ENCODE measurements at places on chromosomes 1 and 21. TPM values are rescaled to one million over a fixed set of nuclear protein-coding genes. Genes with fewer than 3 reads are reported as not detected.

Gene STUM
- 0.13 TPM for polyA plus RNA-seq

Gene DNALI1
- polyA plus RNA-seq: 0.09 TPM

Gene FCRLB
- 2.2 TPM for polyA plus RNA-seq

Gene EFNA4
- polyA plus RNA-seq: 3.0 TPM

Gene NHLH1
- not detected for polyA plus RNA-seq

DNA sequence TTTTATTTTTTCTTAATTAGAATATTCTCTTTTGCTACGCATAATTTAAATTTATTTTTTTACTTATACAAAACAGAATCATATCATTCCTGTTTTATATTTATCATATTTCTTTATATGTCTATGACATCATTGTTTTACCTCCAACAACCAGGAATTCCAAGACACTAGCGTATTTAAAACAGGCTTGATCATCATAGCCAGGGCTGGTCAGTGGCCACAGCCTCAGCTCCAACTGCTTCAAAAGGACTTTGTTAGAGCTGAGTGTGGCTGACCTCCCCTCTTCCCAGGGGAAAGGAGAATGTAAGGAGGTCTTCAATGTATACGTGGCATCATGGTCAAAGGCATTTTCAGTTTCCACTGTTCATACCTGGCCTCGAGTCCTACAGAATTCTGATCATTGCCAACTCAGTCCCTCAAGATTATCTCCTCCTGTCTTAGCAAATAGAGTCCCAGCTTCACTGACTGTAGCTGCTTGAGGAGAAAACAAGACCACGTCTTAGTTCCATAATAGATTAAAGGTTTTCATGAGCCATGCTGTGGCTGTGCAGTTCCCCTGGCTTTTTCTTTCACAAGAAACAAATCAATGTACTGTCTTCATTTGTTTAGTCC, 444.0 kb downstream of the PTPRC start:
- DNase-seq: no peak

DNA sequence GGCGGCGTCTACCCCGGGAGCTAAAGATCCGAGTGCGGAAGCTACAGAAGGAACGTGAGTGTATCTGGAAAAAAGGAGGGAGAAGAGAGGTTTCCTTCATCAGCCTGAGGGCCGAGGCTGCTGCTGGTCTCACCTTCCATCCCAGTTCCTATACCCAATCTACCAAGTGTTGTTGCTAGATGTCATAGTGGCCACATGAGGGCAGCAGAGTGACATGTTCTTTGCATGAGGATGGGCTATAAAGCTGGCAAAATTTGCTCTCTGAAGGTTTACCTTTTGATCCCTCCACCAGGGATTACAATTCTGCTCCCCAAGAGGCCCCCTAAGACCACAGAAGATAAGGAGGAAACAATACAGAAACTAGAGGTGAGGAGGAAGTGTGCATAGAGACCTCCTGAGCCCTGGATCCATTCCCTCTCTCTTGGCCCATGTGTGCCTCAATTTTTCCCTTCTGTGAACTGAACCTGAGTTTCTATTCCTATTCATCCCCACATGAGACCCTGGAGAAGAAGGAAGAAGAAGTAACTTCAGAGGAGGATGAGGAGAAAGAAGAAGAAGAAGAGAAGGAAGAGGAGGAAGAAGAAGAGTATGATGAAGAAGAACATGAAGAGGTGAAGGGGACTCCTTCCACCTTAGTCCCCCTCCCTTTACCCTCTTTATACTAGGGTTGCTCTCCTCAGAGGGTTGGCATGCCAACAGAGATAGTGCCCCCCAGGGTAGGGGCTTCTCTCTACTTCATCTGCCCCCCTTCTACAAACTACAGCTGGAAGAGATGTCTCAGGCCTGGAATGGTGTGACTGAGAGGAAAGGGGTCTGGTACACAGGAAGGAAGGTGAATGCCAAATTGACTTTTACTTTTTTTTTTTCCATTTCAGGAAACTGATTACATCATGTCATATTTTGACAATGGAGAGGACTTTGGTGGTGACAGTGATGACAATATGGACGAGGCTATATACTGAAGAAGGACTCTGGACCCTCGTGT, 13.3 kb downstream of the POLR3GL start:
- peak; percentile 53 for DNase-seq

DNA sequence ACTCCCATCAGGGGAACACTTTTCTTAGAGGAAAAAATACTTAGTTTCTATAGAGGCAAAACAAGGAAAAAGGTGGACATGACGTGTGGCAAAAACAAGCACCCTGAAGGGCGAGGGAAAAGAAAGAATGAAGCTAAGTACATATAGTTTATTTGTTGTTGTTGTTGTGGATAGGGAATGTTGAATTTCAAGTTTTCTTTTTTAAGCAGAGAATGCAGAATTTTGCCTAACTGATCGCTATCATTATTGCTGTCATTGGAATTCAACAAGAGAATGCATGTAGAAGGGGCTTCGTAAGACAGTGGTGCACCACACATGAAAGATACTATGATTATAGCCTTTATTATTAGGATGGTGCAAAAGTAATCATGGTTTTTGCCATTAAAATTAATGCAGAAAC, 144.0 kb downstream of the LMO4 start:
- DNase-seq: no peak

DNA sequence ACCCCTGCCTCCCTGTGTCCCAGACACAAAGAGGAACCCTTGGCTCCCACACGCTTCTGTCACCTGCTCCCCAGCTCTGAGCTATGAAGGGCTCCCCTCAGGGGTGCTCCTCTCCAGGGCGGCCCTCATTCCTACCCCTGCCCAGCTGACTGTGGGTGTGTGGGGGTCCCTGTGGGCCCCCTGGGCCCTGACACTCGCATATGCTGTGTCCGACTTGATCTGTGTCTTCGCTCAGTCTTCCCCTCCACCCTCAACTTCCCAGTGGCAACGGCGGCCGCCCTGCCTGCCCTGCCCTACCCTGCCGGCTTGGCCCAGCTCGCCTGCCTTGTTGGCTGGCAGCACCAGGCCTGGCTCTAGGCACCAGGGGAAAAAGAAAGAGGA, 1.2 kb downstream of the KCNQ4 start:
- DNase-seq: no peak

- DNase-seq: no peak
Observed at GRCh38 chr21:33642896-33643657, 776 bp downstream of the ITSN1 start.

GRCh38 chr1:166164995-166165660, 1.7 kb downstream of the FAM78B start:
- DNase-seq: no peak

- DNase-seq: no peak
Observed at GRCh38 chr1:91730801-91731732, 154.9 kb downstream of the TGFBR3 start.

GRCh38 chr1:47230692-47231300, 1.2 kb downstream of the TAL1 start:
- no peak for DNase-seq

- no peak for DNase-seq
Observed at GRCh38 chr1:33275706-33276572, 19.6 kb downstream of the ZNF362 start.

- DNase-seq: no peak
Observed at GRCh38 chr1:173297798-173298391, 90.8 kb upstream of the TNFSF4 start.

DNA sequence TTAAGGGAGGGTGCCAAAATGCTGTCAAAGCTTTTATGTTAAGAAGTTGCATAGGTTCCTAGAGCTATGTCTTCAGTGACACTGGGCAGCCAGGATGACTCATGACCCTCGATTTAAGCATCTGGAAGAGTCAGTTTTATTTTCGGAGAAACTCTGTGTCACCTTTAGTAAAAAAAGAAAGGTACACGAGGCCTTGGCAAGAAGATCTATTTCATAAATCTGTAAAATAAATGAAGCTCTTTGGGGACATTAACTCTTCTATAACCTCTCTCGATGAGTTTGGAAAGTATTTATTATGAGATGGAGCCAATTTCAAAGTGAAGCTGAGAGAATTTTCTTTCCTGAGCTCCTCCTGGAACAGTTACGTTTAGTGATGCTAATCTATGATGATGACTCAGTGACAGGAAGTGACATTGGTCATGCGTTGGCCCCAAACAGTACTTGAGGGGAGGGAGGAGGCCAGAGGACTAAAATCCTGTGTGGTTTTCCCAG, 156.5 kb downstream of the HLX start:
- DNase-seq: no peak

DNA sequence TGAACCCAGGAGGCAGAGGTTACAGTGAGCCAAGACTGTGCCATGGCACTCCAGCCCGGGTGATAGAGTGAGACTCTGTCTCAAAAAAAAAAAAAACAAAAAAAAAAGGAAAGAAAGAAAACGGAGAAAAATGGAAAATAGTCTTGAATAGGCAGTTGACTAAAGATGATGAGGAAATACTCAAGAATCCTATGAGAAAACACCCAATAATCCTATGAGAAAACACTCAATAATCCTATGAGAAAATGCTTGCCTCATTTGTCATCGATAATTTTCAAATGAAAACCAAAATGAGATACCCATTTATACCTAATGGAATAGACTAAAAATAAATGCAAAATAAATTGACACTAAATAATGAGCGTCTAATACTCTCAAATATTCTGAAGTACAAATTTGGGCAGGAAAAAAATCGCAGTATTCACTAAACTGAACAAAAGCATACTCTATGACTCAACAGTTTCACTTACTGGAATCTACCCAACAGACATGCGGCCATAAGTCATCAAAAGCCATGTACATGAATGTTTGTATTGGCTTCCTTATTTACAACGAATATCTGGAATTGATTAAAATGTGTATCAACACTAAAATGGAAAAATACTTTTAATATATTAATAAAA, 733.9 kb upstream of the CHRM3 start:
- no peak for DNase-seq

DNA sequence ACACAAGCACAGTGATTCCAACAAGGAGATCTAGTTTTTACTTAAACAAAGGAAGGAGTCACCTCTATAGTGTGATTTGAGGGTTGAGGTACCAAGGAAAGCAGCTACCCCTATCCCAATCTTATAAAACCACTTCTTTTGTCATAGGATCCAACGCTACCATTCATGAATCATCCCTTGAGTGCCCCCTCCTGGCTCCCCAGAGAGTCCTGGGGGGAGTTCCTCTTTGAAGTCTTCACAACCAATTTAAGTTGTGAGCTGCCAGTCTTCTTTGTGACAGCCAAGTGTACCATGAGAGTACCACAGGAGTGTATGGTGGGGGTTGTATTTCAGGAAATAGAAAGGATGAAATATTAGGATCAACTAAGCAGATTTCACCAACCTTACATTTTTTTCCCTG, 39.1 kb upstream of the NHLH2 start:
- no peak for DNase-seq

DNA sequence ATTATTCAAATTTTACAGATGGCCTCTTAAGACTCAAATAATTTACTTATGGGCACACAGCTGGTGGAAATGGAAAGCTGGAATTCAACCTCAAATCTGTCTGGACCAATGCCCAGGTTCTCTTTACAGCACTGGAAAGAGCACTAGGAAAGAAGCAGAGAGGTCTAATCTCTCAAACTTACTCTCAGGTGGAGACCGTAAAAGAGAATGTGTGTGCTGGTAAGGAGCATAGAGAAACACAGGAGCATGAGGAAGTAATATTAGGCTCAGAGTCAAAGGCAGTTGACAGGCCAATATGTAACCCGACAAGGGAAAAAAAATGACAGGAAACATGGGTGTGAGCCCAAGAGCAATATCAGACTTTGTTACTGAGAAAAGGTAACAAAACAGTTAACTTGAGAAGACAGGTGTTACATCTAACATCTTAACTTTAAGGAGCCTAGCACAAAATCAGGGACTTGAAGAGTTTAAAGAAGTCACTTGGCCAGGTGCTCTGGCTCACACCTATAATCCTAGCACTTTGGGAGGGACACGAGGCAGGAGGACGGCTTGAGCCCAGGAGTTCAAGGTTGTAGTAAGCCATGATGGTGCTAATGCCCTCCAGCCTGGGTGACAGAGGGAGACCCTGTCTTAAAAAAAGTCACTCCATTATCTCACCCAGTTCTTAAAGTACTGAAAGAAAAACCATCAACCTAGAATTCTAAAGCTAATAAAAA, 20.7 kb downstream of the PPP1R15B start:
- no peak for DNase-seq

GRCh38 chr1:48730164-48730910, 46.4 kb downstream of the BEND5 start:
- no peak for DNase-seq

DNA sequence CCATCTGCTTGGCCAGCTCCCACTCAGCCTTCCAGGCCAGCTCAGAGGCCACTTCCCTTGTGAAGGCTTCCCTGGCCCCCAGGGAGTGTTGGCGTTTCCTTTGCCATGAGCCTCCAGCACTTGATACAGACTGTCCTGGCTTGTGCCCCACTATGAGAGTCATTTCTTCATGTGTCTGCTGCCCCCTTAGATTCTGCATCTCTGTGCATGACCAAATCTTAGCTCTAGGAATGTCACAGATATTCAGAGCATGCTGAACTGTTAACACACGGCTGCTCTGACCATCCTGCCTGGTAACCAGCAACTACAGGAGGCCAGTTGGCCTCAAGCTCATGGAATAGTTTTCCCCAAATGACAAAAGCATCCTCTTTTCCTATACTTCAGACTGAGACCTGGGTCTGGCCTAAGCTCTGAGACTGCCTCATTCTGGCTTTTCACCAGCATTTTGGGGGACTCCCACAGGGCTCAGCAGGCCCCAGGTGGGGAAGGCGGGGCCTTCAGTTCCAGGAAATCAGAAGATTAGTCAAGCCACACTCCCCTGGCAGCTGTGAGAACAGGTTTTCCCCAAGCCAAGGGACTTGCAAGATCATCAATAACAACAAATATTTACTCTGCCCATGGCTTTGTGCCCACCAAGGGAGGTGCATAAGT, 182.6 kb upstream of the EDN2 start:
- peak; percentile 35 for DNase-seq

DNA sequence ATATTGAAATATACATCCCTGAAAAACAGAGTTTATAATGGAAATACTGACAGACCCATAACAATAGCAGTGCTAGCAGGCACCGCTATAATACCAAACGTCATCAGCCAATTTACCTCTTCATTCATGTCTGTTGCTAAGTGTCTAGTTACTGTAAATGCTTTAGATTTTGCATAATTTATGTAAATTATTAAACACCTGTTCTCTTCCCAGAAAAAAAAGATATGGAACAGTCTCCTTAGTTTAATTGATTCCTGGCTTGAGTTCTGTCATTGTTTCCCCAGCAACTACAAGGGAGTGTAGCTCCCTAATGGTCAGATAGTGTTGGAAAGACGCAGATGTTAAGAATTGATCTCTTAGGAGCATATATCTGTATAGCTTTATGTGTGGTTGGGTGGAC, 817.9 kb upstream of the ADGRL2 start:
- no peak for DNase-seq

- DNase-seq: no peak
Observed at GRCh38 chr1:20320704-20321103, 30.0 kb downstream of the VWA5B1 start.

DNA sequence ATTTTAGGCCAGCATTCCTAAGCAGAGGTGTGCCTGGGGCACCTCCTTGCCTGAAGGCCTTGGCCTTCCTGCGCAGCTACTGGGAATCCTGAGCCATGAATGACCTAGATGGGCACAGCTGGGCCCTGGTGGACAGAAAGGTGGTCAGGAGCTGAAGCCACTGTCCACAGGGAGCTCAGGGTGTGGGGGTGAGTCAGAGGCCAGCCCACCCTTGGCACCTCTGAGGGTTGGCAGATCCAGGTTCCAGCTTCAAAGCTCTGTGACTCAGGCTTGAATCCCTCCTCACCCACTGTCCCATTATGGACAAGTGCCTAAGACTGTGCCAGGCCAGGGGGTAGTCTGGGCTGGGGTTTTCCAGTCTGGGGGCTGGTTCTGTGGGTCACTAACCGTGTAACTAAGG, 6.4 kb upstream of the EDN2 start:
- DNase-seq: no peak

Data from CD8-positive, alpha-beta memory T cell (primary cell).